Stimulated activated CD4-positive, alpha-beta T cell treated with anti-CD3 and anti-CD28 coated beads, Interleukin-1b, Interleukin-23, amount 100 ng/mL, for 48 hours (primary cell): ENCODE measurements at places on chromosomes 12 and 14.
A peak's percentile ranks its signal among the peaks of the same experiment; 100 is the strongest.

DNA sequence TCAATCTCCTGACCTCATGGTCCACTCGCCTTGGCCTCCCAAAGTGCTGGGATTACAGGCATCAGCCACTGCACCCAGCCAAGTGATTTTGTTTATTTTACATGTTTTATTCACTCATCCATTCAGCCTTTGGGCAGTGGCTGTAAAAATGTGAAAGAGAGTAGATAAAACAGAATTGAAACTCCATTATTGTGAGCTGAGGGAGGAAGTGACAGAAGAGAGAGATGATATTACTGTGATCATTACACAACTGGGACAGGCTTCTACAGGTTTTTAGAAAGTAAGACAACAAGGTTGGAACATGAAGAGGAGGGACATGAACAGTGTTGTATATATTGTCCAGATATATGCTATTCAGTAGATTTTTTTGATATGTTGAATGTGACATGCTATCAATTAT is 25.0 kb downstream of the CREBL2 start:
- no peak for DNase-seq

DNA sequence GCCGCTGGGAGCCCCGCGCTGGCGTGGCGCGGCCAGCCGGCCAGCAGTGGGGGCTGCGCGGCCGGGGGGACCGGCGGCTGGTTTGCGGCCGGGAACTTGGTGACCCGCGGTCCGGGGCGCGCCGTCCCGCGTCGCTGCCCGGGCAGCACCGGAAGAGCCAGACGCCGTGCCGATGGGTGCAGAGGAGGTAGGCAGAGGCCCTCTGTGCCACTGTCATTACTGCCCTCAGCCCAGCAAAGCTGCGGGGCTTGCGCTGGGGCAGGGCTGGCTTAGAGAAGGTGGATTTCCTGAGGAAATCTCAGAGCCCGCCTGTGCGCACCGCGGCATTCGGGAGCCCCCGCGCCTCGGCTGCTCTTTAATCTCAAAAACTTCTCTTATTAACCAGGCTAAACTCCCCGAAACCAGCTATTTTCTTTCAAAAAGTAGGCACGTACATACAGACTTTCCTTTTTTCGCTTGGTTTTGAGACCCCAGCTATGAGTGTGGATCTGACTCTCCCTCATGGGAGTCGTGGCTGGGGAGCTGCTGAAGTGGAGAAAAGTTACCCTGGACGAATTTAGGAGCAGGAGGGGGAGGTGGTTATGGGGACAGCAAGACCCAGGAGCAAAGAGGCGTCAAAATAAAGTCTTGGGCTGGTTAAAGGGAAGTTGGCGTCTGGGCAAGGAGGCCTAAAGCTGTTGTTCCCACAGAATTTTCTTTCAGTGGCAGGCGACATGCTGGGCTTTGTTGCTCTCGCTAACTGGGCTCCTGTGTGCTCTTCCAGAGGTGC is 802 bp downstream of the SUSD6 start:
- DNase-seq, result peak; percentile 44

DNA sequence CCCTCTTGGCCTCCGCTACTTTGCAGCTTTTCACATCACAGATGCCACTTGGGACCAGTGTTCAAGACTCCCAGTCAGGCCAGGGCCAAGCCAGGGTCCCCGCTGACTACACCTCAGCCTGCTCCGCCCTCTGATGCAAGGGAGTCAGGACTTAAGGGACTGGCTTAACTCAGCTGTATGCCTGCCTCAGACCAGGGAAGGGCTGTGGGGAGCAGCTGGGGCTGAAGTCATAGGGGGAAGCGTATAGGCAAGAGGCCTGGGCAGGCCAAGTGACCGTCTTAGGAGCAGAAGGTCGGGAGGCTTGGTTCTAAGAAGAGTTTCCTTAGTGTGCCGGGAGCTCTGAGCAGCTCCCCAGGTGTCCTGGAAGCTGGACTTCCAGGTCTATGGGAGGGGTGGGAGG is 21.9 kb downstream of the KDM2B start:
- no peak for DNase-seq

- no peak for DNase-seq
Observed at GRCh38 chr14:39554576-39554975, 122.3 kb upstream of the FBXO33 start.

DNA sequence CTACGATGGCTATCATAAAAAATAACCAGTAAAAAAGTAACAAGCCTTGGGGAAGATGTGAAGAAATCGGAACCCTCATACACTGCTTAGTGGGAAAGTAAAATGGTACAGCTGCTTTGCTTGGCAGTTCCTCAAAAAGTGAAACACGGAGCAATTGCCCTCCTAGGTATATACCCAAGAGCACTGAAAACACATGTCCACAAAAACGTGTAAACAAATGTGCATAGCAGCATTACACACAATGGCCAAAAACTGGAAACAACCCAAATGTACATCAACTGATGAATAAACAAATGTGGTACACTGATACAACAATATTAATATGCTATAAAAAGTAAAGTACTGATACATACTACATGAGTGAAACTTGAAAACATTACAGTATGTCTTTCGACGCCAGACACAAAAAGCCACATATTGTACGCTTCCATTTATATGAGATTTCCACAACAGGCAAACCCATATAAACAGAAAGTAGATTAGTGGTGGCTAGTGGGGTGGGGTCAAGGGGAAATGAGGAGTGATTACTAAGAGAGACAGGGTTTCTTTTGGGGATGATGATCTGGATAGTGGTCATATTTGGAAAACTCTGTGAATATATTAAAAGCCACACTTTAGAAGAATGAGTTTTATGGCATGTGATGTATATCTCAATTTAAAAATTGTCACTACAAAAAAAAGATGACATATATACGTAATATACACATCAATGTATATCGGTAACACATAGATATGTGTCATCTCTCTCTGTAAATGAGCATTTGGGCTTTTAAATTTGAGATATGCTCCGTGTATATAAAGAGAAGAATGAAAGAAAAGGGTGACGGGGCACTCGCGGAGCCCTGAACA is 996 bp downstream of the SLC41A2 start:
- no peak for DNase-seq

DNA sequence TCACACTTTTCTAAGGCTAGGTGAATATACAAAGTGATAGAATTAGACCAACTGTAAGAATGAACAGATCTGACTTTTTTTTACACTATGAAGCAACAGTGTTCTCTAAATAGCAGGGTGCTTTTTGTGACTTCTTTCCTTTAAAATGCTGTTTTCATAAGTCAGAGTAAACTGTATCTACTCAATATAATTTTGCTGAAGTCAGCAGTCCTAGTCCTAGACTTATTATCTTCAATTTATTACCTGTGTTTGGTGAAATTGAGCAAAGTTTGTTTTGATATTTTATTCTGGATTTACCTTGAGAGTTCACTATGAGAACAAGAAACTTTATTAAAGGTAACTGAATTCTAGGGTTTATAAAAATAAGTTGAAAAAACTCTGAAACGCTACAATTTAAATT is 651.3 kb upstream of the MIS18BP1 start:
- DNase-seq, result no peak

DNA sequence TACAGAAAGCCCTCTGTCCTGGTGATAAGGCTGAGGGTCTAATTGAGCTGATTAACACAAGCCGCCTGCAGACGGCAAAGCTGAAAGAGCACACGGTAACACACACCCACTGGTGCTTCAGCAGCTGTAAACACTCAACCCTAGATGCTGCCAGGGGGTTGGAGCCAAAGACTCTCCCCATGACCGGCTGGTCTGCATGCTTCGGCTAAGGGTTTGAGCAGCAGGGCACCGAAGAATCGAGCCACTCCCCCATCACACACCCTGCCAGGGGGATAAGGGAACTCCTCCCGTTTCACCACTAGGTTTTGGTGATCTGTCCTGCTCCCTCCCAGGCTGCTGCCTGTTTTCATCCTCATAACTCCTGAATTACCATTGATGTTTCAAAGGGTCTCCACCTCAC is 141.0 kb upstream of the OVCH1 start:
- DNase-seq, result no peak

GRCh38 chr14:30297876-30298795 is 260.8 kb upstream of the G2E3 start:
- no peak for DNase-seq

- no peak for DNase-seq
Observed at GRCh38 chr12:115623764-115624334, 653.6 kb downstream of the MED13L start.

GRCh38 chr12:31922341-31923062 is 36.7 kb upstream of the RESF1 start:
- no peak for DNase-seq

- DNase-seq, result no peak
Observed at GRCh38 chr14:90517076-90517841, 120.4 kb downstream of the CALM1 start.

- DNase-seq, result no peak
Observed at GRCh38 chr14:104550340-104550860, 29.2 kb upstream of the C14orf180 start.

DNA sequence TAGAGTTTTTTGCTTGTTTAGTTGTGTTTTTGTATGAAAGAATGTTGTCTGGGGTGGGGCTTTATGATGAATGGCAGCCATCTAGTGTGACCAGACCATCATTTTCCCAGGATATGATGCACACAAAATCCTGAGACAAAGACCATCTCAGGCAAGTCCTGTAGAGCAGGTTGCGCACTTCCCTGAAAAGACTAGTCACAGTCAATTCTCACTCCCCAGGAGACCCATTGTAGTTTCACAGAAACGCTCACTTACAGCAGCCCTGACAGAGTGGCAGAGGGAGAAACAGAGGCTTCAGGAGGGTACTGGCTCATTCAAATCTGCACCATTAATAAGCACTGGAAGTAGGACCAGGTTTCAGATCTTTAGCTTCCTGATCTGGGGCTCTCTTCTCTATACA is 183.2 kb downstream of the TMEM117 start:
- no peak for DNase-seq

GRCh38 chr14:40248671-40249070 is 816.4 kb upstream of the FBXO33 start:
- no peak for DNase-seq

GRCh38 chr12:99959549-99960170 is 25.1 kb downstream of the ANKS1B start:
- DNase-seq, result no peak

- no peak for DNase-seq
Observed at GRCh38 chr14:49857427-49858003, 4.9 kb upstream of the NEMF start.

DNA sequence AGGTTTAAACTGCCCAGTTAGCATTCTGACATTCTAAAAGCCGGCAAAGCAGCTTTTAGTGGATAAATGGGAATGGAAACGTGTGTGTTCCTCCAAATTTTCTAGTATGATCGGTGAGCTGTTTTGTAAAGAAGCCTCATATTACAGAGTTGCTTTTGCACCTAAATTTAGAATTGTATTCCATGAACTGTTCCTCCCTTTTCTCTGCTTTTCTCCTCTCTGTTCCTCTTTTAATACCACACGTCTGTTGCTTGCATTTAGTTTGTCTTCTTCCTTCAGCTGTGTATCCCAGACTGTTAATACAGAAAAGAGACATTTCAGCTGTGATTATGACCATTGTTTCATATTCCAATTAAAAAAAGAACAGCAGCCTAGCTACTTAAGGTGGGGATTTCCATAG is 10.7 kb downstream of the DYRK2 start:
- no peak for DNase-seq

- no peak for DNase-seq
Observed at GRCh38 chr14:84236290-84236689, 1293.7 kb upstream of the FLRT2 start.

GRCh38 chr12:116736962-116737773 is 701 bp downstream of the SPRING1 start:
- no peak for DNase-seq

- no peak for DNase-seq
Observed at GRCh38 chr12:7092986-7093460, 778 bp upstream of the C1R start.

DNA sequence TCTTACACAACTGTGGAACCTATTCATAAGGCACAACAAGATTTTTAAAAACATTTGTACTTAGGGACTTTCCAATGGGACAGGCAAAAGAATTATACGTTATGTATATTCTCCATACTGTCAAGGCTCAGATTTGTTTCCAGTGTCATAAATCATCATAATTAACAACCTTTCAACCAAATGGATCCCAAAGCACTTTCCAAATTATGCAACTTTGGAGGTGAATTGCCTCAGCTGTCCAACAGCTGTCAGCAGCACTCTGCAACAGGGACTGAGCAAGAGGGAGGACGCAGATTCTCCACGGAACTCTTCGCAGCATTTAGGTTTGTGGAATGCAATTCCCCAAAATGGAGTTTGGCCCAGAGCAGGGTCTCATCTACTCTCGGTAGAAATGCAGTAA is 186.6 kb downstream of the PAX9 start:
- no peak for DNase-seq

GRCh38 chr14:52365071-52365470 is 51.0 kb downstream of the PTGER2 start:
- DNase-seq, result no peak

DNA sequence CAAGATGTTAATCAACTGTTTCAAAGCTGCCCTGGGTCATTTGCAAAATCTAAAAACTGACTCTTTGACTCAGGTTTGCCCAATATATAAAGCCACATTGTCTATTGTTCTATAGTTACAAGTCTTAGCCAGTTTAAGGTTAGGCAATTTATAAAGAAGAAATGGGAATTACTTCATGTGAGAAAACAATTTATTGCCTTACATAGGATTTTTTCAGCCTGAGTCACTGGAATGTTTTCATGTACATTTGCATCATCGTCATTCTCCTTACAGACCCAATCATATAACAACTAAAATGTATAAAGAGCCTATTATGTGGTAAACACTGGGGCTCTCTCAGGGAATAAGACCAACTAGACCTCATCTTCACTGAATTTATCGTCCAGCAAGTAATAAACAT is 100.3 kb upstream of the PLEKHG7 start:
- no peak for DNase-seq

- DNase-seq, result no peak
Observed at GRCh38 chr14:54681811-54682261, 114.9 kb downstream of the SAMD4A start.

GRCh38 chr12:6122201-6122600 is 2.3 kb downstream of the VWF start:
- no peak for DNase-seq

DNA sequence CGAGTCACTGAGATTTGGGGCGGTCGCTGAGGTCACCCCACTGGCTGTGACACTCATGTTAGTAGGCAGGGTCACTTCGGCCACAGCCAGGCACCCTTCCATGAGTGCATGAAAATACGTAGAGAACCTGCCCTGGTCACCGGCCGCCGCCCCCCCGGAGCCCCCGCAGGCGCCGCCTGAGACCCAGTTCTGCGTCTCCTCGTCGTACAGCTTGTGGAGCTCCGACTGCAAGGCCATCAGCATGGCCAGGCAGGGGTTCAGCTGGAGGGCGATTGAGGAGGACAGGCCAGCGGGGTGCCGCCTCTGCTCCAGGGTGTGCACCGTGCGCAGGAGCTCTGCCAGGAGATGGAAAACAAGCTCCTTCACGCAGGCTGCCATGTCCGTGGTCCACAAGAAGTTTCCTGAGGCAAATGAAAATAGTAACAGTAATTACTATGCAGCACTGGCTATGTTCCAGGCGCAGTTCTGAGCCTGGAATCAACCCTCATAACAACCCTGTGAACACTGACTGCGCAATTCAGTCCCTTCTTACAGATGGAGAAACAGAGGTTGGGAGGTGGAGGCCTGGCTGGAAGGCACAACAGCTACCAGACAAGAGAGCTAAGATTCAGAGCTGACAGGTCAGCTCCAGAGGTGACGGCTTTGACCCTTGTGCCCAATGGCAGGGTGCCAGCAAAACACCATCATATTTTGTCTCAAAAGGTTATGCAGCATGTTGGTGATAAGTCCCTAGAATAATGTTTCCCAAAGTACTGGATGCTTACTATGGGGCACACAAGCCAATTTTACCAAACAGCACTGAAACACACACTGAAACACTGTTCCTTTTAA is 59.9 kb downstream of the TRAFD1 start:
- DNase-seq, result no peak
